ENCODE measurements at places on chromosomes 1 and 21. TPM values are rescaled to one million over a fixed set of nuclear protein-coding genes. Genes with fewer than 3 reads are reported as not detected.

Gene PRXL2B
- total RNA-seq: 21.9 TPM

Gene HAX1
- 94.3 TPM for total RNA-seq

Gene MSTO1
- 40.7 TPM for total RNA-seq

Gene CCDC30
- total RNA-seq: 0.64 TPM

Gene PLK3
- 19.6 TPM for total RNA-seq

Gene S100A7A
- total RNA-seq: not detected

Gene IGSF9
- total RNA-seq: 0.21 TPM

Gene NTRK1
- total RNA-seq: not detected

Gene ZSCAN20
- 1.7 TPM for total RNA-seq

Gene CD53
- total RNA-seq: not detected

Gene NR1I3
- total RNA-seq: 0.26 TPM

Gene CFHR2
- not detected for total RNA-seq

Gene ZMYM4
- 13.1 TPM for total RNA-seq

Gene GOLT1A
- total RNA-seq: 4.2 TPM

Gene CD5L
- total RNA-seq: not detected

Gene DENND4B
- 34.2 TPM for total RNA-seq

Gene FCGR3A
- not detected for total RNA-seq

Gene OR2L13
- not detected for total RNA-seq

Gene KLF17
- total RNA-seq: 0.67 TPM

Gene LAMC1
- total RNA-seq: 119 TPM

Gene SPATA1
- total RNA-seq: 1.3 TPM

Gene GBP7
- not detected for total RNA-seq

Gene BARHL2
- not detected for total RNA-seq

Gene FCER1A
- total RNA-seq: not detected

Gene LSS
- 15.6 TPM for total RNA-seq

Gene SPRR3
- not detected for total RNA-seq

Gene XKR8
- 4.4 TPM for total RNA-seq

All from A549 treated with GW870086 at 1 μM for 4 hours (cell line).